ENCODE measurements at places on chromosomes 11 and 22.

DNA sequence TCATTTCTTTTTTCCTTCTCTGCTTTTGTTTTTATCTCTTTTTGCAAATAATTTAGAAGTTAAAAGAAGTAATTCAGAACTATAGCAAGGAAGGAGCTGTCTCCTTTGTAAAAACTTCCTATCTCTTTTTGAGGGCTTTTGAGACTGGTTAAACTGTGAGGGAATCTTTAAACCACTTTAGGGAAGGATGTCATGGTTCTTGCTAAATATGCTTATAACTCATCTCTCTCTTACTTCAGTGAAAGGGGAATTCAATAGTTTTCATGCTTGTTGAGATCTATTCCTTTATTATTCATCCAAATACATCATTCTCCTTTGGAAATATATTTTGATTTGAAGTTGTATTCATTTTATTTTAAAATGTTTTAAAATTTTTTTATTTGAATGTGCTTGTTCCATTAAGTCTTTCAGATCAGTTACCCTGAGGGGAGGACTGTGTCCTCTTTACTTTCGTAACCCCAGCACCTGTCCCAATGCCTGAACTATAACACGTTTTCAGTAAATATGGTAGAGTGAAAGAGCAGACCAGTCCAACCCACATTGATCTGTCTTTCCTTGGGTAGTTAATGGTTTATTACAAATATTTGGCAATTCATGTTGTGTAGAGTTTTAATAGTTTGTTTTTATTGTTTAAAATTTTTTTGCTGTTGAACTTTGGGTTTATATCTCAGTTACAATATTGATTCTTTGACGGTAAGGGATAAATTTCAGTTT is 27.5 kb downstream of the AMOTL1 start:
- no peak for DNase-seq

DNA sequence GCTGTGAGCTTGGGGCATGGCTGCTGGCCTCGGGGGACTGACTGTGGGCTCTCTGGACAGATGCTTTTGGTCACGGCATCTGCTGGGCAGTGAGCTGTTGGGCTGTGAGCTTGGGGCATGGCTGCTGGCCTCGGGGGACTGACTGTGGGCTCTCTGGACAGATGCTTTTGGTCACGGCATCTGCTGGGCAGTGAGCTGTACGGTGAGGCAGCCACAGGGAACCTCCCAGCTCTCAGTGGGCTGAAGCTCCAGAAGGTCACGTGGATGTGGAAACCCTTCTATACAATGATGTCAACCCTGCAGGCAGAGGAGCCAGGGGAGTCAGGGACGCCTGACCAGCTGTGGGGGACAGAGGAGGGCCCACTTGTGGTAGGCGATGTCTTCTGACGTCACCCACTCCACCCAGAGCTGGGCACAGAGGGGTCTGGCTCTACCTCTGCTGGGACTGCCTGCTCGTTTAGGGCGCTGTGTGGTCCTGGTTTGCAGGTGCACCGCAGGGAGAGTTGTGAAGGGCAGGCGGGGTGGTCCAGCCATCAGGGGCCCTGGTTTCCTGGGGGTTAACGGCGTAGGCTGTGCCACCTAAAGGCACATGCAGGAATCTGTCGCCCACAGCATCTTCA is 1331.3 kb downstream of the BRD1 start:
- no peak for DNase-seq

- no peak for DNase-seq
Observed at GRCh38 chr11:122440811-122441665, 214.5 kb upstream of the UBASH3B start.

DNA sequence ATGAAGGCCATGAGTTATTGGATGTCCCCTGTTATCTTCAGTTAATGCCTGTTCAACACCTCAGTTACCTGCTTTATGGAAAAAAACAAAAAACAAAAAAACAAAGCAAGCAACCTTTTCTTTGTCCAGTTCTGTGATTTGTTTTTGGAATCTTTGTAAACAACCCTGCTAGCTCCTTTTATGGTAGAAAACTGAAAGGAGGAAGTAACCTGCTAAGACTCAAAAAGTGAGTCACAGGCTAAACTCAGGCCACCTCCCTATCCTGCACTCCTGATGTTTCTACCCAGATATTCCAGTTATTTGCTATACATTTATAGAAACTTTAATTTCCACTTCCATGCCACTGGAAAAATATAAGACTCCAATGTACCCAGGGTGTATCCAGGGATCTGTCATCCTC is 20.6 kb upstream of the TLCD5 start:
- DNase-seq = no peak

GRCh38 chr22:20677684-20678242 is 96.2 kb upstream of the SERPIND1 start:
- no peak for DNase-seq

DNA sequence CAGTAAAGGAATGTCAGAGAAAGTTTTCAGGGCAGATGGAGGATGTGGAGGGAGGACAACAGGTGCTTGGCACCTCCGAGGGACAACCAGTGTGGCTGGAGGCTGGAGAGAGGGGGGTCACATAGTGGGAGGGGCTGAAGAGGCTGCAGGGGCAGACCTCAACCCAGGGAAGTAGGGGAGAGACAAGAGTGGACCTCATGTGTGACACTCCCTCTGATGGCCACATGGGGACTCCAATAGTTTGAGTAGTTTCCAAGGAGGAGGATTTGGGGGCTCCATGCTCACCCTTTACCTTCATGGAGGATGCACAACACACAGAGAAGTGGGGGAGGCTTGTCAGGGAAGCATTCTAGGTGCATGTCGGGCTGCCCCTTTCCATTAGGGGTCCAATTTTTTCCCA is 35.1 kb upstream of the ASPHD2 start:
- DNase-seq = no peak

DNA sequence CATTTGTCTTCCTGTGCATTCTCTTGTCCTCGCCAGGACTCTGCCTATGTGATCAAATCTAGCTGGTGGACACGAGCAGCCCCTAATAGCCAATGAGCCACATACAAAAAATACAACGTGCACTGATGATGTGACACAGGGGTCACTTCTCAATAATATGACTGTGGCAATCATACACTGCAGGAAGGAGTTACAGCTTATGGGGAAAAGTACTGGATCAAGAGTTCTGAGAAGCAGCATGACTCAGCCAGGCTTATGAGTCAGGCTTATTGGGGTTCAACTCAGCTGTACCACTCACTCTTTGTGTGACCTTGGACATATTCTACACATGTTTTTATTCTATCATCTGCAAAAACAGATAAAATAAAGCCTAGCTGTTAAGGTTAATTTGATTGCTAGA is 889.4 kb upstream of the TENM4 start:
- no peak for DNase-seq

DNA sequence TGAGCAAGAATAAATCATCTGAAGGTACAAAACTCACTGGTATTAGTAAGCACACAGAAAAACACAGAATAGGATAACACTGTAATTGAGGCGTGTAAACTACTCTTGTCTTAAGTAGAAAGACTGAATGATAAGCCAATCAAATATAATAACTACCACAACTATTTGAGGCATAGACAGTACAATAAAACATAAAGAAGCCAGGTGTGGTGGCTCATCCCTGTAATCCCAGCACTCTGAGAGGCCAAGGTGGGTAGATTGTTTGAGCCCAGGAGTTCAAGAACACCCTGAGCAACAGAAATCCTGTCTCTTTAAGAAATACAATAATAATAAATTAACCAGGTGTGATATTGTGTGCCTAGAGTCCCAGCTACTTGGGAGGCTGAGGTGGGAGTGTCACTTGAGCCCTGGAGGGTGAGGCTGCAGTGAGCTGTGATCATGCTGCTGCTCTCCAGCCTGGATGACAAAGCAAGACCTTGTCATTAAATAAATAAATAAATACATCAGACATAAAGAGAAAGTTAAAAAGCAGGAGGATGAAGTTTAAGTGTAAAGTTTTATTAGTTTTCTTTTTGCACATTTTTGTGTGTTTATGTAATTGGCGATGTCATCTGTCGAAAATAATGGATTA is 390.6 kb downstream of the DYNC2H1 start:
- no peak for DNase-seq
